ENCODE measurements at places on chromosomes 12 and 14. TPM values are rescaled to one million over a fixed set of nuclear protein-coding genes. Genes with fewer than 3 reads are reported as not detected.

PROX2 gene
- not detected for total RNA-seq

ADGRD1 gene
- not detected for total RNA-seq

STAC3 gene
- total RNA-seq: 0.43 TPM

MYBPC1 gene
- total RNA-seq: not detected

TAS2R46 gene
- total RNA-seq: 3.5 TPM

SMIM41 gene
- 1.0 TPM for total RNA-seq

PTHLH gene
- 11.5 TPM for total RNA-seq

MYO1A gene
- not detected for total RNA-seq

BCL11B gene
- total RNA-seq: not detected

PLA2G1B gene
- not detected for total RNA-seq

IL26 gene
- not detected for total RNA-seq

ADCY4 gene
- total RNA-seq: 0.66 TPM

RPL6 gene
- total RNA-seq: 1,431 TPM

OR4E2 gene
- not detected for total RNA-seq

PPP4R4 gene
- total RNA-seq: 0.43 TPM

MTRFR gene
- 7.9 TPM for total RNA-seq

KRT5 gene
- total RNA-seq: 1.7 TPM

JDP2 gene
- total RNA-seq: 28.2 TPM
